Esophagus squamous epithelium (tissue), 5 donors: ENCODE measurements at places on chromosomes 2 and 18.

DNA sequence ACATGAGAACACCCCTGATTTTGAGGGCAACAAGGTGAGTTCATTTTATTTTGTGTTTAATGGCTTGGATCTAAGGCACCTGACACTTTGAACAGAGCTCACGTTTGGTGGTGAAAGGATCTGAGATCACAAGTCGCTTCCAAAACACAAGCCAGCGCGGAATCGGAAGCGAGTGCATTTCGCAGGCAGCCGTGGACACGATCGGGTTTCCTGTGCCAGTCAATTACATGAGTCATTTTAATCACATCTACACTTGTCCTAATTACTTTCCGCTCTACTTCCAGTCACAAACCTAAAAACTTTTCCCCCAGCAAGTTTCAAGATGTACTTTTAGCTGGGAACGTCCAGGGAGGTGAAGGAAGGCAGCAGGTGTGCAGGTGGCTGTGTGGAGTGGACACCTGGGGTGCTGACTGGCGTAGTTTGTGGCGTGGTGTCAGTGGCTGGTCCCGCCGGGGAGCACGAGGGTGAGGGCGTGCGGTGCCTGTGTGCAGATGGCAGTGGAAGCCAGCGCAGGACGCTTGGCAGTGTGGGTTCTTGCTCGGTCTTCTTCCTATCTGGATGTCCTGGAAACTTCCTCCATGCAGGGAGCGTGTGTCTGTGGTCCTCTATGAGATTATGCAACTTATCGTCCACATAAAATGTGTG lies 75.6 kb downstream of the DCDC2C start:
- no peak for DNase-seq

DNA sequence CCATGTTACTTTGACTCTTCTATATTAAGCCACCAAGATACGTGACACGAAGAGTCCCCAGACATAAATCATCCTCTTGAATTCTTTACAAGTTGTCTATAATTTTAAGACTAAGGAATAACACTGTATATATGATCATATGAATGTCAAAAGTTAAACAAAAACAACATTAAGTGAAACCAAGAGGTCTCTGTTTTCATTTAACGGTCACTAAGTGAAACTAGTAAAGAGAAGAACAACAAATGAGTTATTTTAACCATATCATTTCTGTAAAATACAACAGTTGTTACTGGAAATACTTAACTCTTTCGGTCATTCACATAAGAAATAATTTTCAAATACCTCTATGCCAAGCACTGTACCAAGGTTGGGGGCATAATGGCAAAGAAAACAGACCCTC lies 45.7 kb upstream of the STK17B start:
- DNase-seq = no peak

DNA sequence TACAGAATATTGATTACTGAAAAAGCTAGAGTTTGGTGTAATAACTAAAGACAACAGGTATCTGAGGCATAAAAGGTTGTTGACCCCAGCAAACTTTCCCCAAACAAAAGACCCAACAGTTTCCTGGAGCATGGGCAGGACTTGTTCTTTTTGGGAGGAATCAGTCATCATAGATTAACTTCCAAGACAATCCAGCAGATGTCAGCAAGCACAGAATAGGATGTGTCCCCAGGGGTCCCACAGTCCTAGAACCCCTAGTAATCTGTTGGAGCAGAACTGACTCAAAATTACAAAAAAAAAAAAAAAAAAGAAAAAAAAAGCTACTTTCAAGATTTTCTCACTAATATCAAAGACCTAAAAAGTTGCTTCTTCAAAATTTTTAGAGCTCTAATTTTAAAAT lies 564.7 kb upstream of the SLC39A10 start:
- DNase-seq = no peak

DNA sequence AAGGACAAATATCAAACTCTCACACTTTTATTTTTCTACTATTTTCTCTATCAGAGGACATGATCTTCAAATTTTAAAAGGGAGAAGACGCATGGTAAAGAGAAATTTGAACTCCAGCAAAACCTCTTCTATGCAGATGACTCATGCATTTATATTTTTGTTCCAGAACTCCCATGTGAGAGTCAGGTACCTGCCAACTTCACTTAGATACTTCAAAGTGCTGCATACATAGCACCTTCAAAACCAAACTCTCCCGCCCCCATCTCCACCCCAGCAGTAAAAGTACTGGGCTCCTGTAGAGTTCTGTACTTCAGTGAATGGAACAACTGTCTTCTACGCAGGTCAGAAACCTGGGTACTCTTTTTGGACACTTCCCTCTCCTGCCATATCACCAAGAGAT lies 398.3 kb downstream of the TGIF1 start:
- DNase-seq = no peak

DNA sequence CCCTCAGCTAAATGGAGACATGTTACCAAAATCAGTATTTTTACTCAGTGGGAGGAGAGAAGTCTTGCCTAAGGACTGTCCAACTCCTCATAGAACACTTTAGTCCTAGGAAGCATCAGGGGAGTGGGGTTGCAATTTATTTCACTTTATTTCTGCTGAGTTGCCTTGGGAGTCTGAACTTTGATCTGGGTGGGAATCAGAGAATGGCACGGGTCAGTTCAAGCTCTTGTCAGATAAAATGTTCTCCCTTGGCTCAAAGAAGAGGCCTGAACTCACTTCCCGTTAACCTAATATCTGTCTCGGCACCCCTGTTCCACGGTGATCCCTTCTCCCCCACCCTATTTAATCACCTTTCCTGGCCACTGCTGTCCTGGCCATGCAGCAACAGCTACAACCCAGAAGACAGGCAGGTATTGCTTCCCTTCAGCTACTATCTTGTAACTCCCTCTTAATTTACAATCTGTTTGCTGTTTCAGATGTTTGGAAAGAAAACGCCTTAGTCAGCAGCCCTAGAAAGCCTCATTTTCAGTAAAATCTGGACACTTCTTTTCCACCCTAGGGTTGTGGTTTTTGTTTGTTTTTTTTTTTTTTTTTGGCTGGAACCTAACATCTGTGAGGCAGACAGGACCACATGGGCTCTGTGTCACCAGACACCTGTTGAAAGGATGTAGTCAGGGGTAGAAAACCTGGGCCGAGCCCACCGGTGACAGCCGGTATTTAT lies 52.5 kb downstream of the SERTAD2 start:
- DNase-seq = no peak

DNA sequence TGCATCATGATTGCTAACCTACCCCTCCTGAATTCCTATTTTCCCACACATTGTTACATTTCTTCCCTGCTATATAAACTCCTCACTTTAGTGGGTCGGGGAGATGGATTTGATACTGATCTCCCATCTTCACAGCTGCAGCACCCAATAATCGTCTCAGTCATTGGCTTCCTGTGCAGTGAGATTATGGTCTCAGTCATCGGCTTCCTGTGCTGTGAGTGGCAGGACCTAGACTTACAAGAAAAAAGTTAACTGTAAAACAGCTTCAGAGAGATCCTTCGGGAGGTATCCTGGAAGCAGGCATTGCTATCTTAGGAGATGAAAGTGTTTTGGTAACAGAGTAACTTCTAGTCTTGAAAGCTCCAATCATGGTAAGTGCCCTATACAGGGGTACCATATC lies 3.4 kb upstream of the ZNF892 start:
- no peak for DNase-seq

DNA sequence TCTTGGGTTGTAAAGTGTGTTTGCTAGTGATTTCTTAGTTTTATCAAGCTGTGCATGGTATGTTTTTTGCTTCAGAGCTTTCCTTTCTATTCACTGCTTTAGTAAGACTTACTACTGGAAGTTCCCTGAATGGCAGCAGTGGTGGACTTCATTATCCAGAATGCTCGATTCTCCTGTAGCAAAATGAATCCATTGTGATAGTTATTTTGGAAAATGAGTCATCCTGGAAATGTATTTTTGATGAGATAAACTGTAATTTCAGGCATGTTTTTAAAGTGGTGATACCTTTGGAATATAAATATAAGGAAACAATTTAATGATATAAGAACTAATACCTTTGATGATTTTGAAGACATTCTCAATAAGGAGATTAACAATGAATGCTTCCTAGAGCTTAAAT lies 387.1 kb downstream of the PTPRM start:
- DNase-seq = no peak

- DNase-seq = no peak
Measured at GRCh38 chr2:207142461-207142860, 23.3 kb downstream of the KLF7 start.

DNA sequence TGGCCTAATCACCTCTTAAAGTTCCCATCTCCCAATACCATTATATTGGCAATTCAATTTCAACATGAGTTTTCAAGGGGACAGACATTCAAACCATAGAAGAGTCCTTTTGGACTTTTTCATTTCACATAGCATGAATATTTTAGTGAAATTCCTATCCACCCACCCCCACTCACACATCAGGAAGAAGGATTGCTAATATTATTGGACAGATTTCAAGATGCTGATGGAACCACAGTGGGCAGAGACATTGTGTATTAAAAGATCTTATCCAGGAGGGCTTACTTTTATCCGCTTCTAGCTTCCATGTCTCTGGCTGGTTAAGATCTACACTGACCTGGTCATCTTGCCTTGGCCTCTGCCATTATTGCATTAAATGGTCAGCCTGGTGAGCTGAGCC lies 297.4 kb upstream of the ACVR2A start:
- no peak for DNase-seq

DNA sequence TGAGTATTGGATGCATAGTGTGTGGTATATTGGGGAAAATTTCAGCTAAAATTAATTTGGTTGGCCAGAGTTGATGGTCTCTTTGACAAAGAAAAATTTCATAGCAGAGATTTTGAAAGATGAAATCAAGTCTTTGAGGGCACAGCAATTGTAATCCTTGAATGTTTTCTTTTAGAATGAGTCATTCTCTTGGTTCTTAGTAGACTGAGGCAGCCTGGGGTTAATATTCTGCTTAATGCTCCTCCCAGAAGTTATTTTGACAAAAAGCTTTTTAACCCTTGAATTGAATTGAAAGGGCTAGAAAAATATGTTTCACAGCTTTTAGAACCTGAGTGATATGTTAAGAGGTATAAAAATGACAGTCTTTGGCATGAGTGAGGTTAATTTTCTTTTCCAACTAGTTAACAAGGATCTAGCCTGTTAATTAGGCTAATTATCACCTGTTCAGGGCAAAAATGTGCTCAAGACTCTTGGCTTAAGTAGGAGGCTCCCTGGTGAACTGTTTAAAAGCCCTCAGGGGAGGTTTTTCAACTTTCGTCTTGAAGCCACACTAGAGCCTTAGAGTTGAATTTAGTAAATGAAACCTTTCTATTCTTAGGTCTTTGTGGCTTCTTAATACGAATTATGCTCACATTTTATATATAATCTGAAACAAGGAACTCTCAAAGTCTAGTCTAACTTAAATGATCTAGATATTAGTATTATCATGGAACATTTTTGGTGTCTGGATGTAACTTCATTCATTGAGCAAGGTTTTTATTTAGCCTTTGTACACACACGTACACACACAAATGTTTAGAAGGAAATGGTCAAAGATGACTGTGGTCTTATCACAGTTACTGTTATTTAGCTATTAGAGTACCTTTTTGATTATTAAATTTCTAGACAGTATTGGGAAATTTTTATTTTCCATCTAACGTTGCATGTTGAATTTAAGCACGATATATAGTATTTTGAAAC lies 272.5 kb downstream of the ZNF407 start:
- no peak for DNase-seq

- DNase-seq = no peak
Measured at GRCh38 chr18:22188559-22189267, 19.3 kb downstream of the GATA6 start.

DNA sequence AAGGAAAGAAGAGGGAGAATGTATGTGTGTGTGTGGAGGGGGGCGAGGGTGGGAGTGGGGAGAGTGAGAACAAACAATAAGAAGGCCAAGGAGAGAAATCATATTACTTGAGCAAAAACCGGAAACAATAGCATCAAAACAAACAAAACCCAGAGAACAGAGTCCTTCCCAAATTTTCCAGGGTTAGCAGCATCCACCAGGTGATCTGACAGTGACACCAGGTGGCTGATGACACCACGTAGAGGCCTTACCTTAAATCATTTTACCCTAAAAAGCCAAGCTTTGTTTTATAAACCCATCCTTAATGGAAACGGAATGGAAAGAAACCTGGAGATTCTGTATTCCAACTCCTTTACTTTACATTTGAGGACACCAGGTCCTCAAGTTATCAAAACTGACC lies 42.9 kb downstream of the CDCA7 start:
- no peak for DNase-seq

GRCh38 chr2:164661349-164661748 lies 40.1 kb upstream of the GRB14 start:
- DNase-seq = no peak

- DNase-seq = no peak
Measured at GRCh38 chr18:32372381-32373061, 98.2 kb downstream of the GAREM1 start.

DNA sequence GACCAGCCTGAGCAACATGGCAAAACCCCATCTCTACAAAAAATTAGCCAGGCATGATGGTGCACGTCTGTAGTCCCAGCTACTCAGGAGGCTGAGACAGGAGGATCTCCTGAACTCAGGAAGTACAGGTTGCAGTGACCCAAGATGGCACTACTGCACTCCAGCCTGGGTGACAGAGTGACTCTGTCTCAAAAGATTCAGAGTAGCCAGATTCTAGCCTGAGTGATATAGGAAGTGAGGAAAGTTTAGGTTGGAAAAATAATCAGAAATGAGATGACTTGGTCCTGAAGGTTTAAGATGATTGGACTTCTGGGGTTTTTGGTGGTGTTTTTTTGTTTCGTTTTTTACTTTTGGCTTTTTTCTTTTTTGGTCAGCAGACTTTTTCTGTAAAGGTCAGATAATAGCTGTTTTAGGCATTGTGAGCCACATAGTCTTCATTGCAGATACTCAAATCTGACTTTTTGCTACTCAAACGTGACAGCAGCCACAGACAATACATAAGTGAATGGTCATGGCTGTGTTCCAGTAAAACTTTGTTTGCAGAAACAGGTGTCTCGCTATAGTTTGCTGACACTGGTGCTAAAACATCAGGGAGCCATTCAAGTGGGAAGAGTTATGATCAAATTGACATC lies 104.1 kb upstream of the UBXN4 start:
- DNase-seq = no peak

- DNase-seq = no peak
Measured at GRCh38 chr18:56975276-56975675, 171.6 kb upstream of the BOD1L2 start.

- no peak for DNase-seq
Measured at GRCh38 chr2:39603436-39603835, 62.3 kb upstream of the TMEM178A start.

GRCh38 chr2:195003881-195004471 lies 653.0 kb upstream of the SLC39A10 start:
- no peak for DNase-seq
